ENCODE measurements at places on chromosomes 3 and 15.

- peak; percentile 23 for DNase-seq
These were observed 72.1 kb downstream of the IL1RAP start for GRCh38 chr3:190585805-190586630.

DNA sequence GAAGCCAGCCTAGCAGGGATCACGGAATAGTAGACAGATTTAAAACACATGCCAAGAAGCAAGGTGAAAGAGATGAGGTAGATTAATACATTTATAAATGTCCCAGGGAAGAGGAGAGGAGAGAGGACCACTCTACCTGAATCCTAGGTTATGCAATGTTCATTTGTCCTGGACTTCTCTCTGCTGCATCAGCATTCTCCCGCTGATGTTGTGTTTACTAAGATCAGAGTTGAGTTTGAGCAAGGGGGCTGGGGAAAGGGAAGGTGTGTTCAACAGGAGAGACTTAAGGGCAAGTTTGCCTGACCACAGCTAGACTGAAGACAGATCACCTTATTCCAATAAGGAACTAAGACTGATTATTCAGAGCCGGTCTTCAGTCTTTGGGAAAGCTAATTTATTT, 1.1 kb upstream of the KPNA1 start:
- DNase-seq, result no peak

- DNase-seq, result peak; percentile 61
These were observed 675 bp downstream of the BRPF1 start for GRCh38 chr3:9732080-9732739.

DNA sequence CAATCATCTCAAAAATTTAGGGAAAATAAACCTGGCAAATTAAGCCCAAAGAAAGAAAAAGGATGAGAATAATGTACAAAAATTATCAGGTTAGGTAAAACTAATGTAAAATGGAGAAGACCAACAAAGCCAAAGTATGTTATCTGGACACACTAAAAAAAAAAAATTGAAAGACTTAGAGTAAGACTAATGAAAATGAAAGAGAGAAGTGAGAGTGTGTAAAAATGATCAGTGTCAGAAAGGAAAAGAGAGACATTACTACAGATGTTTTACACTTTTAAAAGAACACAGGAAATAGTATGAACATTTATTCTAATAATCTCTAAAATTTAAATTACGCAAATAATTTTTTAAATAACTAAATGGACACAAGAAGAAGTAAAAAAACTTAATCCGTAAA, 573.3 kb upstream of the NR2F2 start:
- DNase-seq, result no peak

Data from CD4-positive, alpha-beta T cell treated with Interleukin-10 for 1 hour (primary cell).